ENCODE measurements at places on chromosomes 6 and 20. TPM values are rescaled to one million over a fixed set of nuclear protein-coding genes. Genes with fewer than 3 reads are reported as not detected.

GRCh38 chr6:11953641-11954040 is 58.5 kb upstream of the HIVEP1 start:
- DNase-seq: no peak

DNA sequence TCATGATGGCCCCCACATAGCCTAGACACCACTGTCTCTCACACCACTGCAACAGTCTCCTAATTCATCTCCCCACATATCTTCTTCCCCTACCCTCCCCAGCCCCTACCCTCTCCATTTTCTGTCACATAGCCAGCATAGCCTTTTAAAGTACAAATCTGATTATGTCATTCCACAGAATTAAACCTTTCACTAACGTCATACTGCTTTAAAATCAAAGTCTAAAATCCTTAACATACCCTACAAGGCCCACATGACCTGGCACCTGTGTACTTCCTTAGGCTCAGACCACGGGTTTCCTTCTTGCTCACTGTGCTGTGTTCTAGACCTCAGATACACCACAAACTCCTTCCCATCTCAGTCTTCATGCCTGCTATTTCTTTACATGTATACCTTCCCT is 5.9 kb downstream of the OSTM1 start:
- no peak for DNase-seq

DNA sequence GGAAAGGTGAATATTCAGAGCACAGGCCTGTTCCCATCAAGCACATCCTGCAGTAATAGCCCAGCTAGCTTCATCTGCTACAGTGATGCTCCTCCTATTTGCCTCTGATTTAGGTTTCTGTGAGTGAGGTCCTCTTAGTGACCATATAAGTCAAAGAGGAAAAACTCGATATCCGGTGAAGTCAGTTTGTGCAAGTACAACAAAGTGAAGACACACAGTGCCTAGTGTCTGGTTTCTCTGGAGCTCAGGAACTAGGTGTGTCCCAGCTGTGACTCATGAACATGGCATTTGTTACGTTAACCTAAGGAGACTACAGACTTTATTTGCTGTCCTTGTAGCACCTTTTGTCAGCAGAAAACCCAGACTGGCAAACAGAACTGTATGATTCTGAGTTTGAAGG is 33.9 kb downstream of the EDN1 start:
- no peak for DNase-seq

RAD21L1 gene
- not detected for total RNA-seq

GRCh38 chr6:159279790-159280277 is 110.6 kb downstream of the FNDC1 start:
- DNase-seq: no peak

- no peak for DNase-seq
These were observed 161.2 kb upstream of the OGFRL1 start for GRCh38 chr6:71127374-71127773.

- no peak for DNase-seq
These were observed 99.5 kb downstream of the KLHL32 start for GRCh38 chr6:97023982-97024381.

DNA sequence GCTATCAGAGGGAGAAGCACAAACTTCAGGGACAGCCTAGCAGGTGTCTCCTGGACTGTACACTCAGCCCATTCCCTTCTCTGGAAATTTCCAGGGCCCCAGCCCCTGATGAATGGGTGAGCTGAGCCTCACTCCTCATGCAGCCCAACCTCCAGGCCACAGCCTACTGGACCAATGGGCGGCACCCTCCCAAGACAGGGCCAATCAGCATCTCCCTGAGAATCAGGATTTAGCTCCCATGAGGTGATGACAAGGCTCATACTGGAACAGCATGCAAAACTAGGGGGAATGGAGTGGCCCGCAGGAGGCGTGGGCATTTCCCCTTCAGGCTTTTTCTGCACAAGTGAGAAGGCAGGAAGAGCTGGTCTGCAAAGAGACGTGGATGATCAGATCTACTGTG is 29.0 kb downstream of the NFATC2 start:
- peak; percentile 27 for DNase-seq

- no peak for DNase-seq
These were observed 102.7 kb downstream of the KCNQ5 start for GRCh38 chr6:72724545-72724944.

- no peak for DNase-seq
These were observed 23.6 kb downstream of the NTSR1 start for GRCh38 chr20:62732031-62732760.

DNA sequence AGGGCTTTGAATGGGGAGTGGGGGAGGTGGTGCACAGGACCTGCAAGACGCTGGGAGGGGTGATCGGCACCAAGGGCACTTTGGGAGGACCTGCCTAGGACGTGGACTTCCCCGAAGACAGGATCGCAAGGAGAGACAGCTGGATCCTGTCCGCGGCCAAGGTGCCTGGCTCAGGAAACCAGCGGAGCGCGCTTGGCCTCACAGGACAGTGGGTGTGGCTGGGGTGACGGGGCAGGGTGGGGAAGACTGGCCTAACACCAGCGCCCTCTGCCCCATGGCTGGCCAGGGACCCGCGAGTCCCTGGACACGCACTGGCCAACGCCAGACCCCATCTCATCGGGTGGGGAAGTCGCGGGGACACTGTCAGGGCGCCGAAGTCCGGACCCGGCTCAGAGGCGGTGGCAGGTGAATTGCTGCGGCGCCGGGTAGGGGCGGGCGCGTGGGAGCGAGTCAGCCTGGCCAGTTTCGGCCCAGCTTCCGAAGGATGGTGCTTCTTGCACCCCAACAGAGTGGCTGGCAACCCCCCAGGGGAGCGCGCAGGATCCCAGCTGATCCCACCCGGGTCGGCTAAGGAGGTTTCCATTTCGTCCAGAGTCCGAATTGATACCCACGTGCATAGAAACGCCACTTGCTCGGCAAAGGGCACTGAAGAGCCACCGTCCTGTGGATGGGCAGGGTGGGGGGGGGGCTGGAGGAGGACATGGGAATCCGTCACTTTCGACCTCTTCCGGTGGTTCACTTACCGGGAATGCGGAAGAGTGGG is 785 bp upstream of the THBD start:
- DNase-seq: peak; percentile 92

GRCh38 chr6:92376691-92377090 is 1042.7 kb downstream of the EPHA7 start:
- DNase-seq: no peak

KIAA1755 gene
- 1.9 TPM for total RNA-seq
